ENCODE measurements at places on chromosomes 5 and 9.

GRCh38 chr9:93204470-93205043, 20.6 kb downstream of the WNK2 start:
- no peak for DNase-seq

- DNase-seq = no peak
Observed at GRCh38 chr5:53782620-53783019, 222.2 kb downstream of the NDUFS4 start.

DNA sequence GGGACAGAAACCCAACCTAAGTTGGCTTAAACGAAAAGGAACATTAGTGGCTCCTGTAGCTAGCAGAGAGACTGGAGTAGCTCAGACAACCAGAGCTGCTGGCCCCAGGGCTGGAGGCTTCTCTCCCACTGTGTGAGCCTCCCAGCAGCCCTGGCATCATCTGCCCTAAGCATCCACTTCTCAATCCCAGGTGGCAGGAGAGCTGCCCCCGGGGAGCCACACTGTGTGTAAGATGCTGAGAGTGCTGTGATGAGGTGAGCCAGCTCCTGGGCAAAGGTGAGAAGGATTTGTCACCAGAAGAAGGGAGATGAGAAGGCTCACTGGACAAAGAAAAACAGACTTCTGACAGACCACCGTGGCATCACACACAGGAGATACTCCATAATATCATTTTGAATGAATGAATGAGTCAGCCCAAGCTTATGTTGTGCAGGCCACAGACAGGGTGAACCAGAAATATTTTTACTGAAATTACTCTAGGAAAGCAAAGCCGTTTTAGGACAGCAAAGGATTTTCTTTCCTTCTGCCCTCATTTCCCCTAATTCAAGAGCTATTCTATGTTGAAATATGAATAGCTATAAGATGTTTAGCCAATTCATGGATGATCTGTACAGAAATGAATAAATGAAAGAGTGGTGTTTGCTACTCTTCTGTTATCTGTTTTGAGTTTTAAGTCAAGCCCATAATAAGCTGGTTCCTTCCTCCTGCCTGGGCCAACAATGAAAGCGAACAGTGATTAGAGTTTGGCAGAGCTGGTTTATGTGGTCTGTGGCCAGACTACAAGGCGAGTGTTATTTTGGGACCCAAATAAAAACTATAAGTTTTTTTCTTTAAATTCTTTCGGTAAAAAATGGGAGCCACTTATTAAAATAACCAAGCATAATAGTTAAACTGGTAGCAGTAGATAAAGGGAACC, 57.4 kb upstream of the ECM2 start:
- DNase-seq = no peak

DNA sequence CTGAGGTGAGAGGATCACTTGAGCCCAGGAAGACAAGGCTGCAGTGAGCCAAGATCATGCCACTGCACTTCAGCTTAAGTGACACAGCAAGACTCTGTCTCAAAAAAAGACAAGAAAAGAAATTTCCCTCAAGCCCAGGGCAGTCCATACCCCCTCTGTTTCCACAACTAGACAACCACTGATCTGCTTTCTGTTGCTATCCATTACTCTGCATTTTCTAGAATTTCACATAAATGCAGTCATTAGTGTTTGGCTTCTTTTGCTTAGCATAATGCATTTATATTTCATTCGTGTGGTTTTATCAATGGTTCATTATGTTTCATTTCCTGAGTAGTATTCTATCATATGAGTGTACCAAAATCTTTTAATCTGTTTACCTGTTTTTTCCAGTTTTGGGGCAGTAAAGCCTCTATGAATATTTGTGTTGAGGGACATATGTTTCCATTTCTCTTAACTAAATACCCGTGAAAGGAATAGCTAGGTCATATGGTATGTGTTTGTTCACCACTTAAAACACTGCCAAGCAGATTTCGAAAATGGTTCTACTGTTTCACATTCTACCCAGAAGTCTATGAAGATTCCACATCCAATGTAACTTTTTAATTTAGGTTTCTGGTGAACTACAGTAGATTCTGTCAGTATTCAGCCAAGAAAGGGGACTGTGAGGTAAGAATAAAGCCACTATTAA, 271.8 kb downstream of the ZNF608 start:
- no peak for DNase-seq

GRCh38 chr5:109573256-109573655, 116.5 kb upstream of the MAN2A1 start:
- DNase-seq = no peak

GRCh38 chr5:64229163-64229774, 63.6 kb downstream of the RNF180 start:
- no peak for DNase-seq

GRCh38 chr9:132795511-132796303, 82.4 kb downstream of the AK8 start:
- no peak for DNase-seq

DNA sequence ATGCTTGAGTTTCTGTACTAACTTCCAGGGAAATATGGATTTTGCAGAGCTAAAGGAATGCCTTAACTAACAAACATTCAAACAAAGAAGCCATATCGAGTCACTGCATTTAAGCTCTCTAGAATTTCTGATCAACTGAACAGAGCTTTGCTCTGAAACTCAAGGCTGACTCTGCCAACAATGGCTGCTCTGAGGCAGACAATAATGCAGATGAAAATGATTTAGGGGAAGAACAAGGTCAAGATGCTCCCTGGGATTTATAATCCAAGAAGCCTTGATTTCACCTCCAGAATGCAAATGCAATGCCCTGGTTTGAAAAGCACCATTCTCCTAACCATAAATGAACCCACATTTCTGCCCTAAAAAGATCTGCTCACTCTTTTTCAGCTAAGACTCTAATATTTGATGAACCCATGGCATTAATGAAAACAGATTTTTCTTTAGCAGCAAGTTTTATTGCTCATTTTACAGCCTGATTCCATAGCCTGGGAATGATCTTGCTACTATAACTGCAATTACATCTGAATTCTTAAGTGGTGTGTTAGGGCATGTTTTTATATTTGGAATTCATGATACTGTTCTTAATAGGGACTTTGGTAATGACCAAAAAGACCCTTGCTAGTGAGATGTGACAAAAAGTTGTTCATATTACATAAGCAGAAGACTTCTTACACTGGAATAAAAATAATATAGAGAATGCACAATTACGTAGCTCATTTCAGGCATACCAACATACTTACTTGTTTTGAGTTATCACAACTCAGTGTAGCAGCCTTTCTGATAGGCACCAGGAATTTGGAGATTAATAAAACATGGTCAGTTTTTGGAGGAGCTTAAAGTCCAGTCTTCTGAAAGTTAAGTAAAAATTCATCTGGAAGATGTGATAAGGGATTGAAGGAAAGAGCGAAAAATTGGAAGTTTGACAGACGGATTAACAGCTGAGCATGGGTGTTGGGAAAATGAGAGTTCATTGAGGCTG, 169.4 kb downstream of the TRPM3 start:
- DNase-seq = no peak

DNA sequence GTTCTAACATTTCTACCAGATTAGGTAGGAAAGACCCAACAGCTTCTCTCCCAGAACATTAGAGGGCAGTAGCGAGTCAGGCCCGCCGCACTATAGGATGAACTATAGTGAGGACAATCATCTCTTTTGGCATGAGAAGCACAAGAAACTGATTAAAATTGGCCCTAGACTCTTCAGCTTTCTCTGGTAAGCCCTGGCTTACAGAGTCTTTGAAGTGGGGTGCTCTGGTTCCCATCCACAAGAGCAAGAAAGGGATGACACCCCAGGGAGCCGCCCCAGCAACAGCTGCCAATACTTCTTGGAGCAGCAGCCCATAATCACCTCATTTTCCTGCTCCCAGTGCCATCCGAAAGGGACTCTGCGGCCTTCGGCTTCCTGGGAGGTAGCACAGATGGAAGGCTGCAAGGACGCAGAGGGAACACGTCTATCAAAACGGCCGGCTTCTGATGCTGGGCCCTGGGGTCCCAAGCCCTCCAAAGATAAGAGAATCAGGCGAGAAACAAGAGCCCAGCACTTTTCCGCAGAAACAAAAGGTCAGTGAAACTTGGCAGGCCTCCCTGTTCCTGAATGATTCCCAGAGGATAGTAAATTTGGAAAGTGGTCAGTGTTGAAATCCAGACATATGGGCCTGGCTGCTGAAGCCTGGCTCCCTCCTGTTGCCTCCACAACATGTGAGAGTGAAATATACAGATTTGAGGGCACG, 69.3 kb downstream of the HSD17B3 start:
- no peak for DNase-seq

GRCh38 chr5:171102877-171103610, 206.0 kb upstream of the TLX3 start:
- DNase-seq = no peak

GRCh38 chr9:128916204-128916603, 4.6 kb upstream of the PHYHD1 start:
- DNase-seq = no peak

Data from stimulated activated CD8-positive, alpha-beta memory T cell treated with anti-CD3 and anti-CD28 coated beads, Interleukin-4, amount 100 ng/mL, for 1 hour (primary cell).